Heart left ventricle (tissue), 16 donors: ENCODE measurements at places on chromosomes 7 and 10. TPM values are rescaled to one million over a fixed set of nuclear protein-coding genes. Genes with fewer than 3 reads are reported as not detected.

Gene MYH16
- polyA plus RNA-seq = not detected

Gene SPDYE9
- polyA plus RNA-seq = not detected

DNA sequence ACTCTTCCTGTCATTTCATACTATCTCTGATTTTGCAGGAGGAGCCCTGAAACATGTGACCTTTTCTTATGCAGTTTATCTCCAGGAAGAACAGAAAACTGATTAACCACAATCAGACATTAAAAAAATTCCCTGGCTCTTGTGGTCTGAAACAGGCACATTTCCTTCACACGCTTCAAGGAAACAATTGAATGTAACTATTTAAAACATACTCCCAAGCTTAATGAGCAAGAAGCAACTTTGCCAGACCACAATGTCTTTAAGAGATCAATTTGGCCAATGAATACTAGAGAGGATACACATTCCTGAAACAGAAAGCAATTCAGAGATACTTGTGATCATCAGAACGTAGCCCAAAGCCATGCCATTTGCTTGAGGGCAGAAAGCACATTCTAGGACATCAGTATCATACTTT lies 65.8 kb downstream of the PIP4K2A start:
- DNase-seq = no peak

DNA sequence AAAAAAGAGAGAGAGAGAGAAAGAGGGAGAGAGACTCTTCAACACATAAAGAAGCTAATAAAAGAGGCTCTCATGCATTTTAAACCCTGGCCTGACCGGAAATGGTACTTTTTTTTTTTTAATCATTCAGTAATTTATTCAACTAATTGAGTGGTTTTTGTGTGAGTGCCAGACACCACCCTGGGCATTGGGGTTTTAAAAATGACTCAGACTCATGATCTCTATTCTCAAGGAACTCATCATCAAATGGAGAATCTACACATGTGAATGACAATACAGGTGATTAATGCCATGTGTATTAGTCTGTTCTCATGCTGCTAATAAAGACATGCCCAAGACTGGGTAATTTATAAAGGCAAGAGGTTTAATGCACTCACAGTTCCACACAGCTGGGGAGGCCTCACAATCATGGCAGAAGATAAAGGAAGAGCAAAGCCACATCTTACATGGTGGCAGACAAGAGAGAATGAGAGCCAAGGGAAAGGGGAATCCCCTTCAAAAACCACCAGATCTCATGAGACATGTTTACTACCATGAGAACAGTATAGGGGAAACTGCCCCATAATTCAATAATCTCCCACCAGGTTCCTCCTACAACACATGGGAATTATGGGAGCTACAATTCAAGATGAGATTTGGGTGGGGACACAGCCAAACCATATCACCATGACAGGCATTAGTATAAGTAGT lies 158.5 kb upstream of the AUTS2 start:
- DNase-seq = no peak

Gene AP3M1
- 7.8 TPM for polyA plus RNA-seq

Gene ZC3HAV1L
- 0.80 TPM for polyA plus RNA-seq

GRCh38 chr10:97074256-97075145 lies 111.3 kb downstream of the SLIT1 start:
- no peak for DNase-seq

Gene BHLHA15
- 0.26 TPM for polyA plus RNA-seq

Gene CALHM2
- 20.1 TPM for polyA plus RNA-seq

Gene KCNH2
- polyA plus RNA-seq = 154 TPM

DNA sequence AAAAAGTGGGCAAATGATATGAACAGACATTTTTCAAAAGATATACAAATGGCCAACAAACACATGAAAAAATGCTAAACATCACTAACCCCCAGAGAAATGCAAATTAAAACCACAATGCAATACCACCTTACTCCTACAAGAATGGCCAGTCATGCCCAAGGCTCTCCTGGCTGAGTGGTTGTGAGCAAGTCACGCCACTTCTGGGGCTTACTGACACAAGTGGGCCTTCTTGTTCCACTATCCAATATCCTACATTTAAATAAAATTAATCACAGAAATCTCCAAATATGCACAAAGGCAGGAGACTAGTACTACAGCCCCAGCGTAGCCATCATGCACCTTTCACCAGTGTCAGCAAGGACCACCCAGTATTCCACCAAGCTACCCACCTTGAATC lies 181.9 kb downstream of the TNS3 start:
- no peak for DNase-seq

Gene CALD1
- polyA plus RNA-seq = 95.1 TPM
